ENCODE measurements at places on chromosomes 4 and X.

DNA sequence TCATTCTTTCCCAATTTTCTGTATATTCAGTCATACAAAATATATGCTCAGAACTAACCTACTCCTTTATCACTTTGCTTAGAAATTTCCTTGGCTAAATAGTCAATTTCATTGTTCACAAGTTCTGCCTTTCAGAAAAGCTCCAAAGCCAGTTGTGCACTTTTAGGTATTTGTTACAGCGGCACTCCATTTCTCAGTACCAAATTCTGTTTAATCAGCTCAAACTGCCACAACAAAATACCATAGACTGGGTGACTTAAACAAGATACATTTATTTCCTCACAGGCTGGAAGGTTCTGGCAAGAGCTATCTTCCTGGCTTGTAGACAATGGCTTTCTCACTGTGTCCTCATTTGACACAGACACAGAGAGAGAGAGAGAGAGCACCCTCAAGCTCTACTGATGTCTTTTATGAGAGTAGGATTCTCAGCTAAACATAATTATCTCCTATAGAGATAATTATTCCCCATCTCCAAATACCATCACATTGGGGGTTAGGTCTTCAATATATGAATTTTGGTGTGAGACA lies 188.8 kb upstream of the FSTL5 start:
- DNase-seq, result no peak
- no peaks in the 10 kb centered on the region for H3K4me1 ChIP-seq
- H3K27ac ChIP-seq, result no peak overlapping the region
- no peak overlapping the region for H3K4me3 ChIP-seq
- no peaks in the 10 kb centered on the region for H3K36me3 ChIP-seq

DNA sequence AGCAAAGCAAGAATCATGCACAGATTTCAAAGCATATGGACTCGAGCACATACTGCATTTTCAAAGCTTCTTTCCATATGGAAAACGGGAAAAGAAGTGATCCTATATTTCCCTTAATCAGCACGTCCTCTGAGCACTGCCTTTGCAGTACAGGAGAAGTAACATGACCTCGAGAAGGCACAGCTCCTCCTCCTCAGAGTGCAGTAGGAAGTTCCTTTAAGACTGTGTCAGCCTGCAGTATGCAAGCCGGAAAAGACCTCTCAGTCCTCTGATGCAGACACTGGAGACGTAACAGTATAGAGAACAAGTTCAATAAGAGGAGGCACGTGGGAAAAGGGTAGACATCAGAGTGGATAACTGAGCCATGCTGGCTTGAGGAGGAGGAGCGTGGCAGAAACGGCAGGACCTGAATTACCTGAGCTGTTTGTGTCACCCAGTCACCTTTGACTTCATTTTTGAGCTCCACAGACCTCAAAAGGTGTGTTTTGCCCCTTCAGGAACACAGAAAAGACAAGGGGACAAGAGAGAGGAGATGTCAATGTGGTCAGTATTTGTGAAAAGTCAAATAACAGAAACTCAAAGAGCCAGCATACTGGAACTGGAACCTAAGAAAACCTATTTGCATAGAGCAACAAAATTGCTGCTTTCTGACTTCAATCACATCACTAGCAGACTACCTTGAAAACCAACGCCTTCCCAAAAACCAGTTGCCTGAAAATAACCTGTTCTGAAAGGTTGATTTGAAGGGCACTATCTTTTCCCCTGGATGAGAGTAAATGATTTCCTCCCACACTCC lies 20.8 kb downstream of the IRF2 start:
- peak overlapping the region; percentile 25 for H3K4me3 ChIP-seq
- H3K36me3 ChIP-seq, result peaks cover 14% of the 10 kb centered on the region
- DNase-seq, result no peak

- H3K36me3 ChIP-seq, result no peaks in the 10 kb centered on the region
- no peak overlapping the region for H3K27ac ChIP-seq
- no peak overlapping the region for H3K4me3 ChIP-seq
Measured at GRCh38 chr4:119652998-119653397, 24.4 kb upstream of the PDE5A start.

DNA sequence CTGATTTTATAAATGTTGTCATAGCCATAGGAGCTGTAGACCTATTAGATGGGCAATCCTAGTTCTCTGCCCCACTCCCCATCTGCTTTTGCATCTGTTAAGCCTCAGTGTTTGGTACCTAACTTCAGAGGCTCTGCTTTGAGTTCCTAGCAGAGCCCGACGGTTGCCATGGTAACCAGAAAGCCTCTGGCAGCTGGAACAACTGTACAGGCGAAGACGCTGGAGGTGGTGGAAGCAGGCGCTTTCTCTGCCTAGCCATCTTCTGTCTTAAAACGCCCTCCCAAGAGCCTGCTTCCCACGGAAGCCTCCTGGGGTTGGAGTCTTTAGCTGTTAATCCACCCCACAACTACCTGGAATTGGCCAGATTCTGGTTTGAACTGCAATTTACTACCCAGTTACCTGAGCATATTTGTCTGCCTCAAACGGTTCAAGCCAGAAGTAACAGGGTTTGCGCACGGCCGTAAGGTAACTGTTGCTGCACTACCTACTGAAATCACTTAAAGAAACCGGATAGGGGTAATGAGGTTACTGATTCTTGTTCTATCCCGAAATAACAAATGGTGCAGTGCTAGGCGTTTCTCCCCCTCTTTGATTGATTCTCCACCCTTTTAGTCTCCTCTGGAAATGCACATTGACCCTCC lies 1.0 kb upstream of the GABRG1 start:
- H3K27me3 ChIP-seq, result peaks cover 51% of the 10 kb centered on the region
- no peak overlapping the region for H3K4me3 ChIP-seq
- no peak for DNase-seq
- no peak overlapping the region for H3K27ac ChIP-seq

DNA sequence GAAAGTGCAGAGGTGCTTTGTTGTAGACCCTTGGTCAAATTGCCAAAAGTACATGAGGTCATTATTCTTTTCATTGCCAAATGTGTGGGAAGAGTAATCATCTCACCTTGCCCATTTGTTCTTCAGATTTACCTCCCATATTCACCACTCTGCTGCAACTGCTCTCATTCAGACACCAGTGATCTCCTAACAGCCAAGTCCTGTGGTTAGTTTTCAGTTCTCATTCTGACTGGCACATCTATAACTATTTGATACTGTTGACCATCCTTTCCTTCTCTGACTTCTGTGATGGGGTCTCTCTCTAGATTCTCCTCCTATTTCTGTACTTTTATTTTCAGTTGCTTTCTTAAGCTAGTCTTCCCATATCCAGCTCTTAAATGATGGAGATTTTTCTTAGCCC lies 39.8 kb downstream of the GRIA3 start:
- no peak overlapping the region for H3K27ac ChIP-seq
- H3K36me3 ChIP-seq, result no peaks in the 10 kb centered on the region
- no peaks in the 10 kb centered on the region for H3K27me3 ChIP-seq
- H3K4me3 ChIP-seq, result no peak overlapping the region
- no peak for DNase-seq

- no peak overlapping the region for H3K27ac ChIP-seq
- H3K36me3 ChIP-seq, result no peaks in the 10 kb centered on the region
- no peak overlapping the region for H3K4me3 ChIP-seq
- H3K27me3 ChIP-seq, result no peaks in the 10 kb centered on the region
- H3K4me1 ChIP-seq, result no peaks in the 10 kb centered on the region
Measured at GRCh38 chr4:39020130-39020529, 12.1 kb downstream of the TMEM156 start.

DNA sequence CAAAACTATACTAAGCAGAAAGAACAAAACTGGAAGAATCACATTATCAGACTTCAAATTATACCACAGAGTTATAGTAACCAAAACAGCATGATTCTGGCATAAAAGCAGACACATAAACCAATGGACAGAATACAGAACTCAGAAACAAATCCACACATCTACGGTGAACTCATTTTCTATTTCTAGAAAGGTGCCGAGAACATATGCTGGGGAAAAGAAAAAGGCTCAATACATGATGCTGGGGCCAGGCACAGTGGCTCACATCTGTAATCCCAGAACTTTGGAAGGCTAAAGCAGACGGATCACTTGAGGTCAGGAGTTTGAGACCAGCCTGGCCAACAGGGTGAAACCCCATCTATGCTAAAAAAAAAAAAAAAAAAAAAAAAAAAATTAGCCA lies 52.7 kb downstream of the ATRX start:
- H3K27me3 ChIP-seq, result no peaks in the 10 kb centered on the region
- peaks cover 4% of the 10 kb centered on the region for H3K4me1 ChIP-seq
- H3K36me3 ChIP-seq, result peaks cover 13% of the 10 kb centered on the region
- H3K27ac ChIP-seq, result no peak overlapping the region
- no peak for DNase-seq
- no peak overlapping the region for H3K4me3 ChIP-seq

GRCh38 chrX:22575161-22575845 lies 302.6 kb downstream of the CBLL2 start:
- DNase-seq, result no peak
- H3K4me3 ChIP-seq, result no peak overlapping the region
- no peaks in the 10 kb centered on the region for H3K4me1 ChIP-seq
- no peaks in the 10 kb centered on the region for H3K27me3 ChIP-seq

- H3K27ac ChIP-seq, result no peak overlapping the region
- H3K4me1 ChIP-seq, result peaks cover 39% of the 10 kb centered on the region
- H3K36me3 ChIP-seq, result no peaks in the 10 kb centered on the region
- H3K27me3 ChIP-seq, result peaks cover 58% of the 10 kb centered on the region
Measured at GRCh38 chr4:98659741-98660462, 1.5 kb upstream of the TSPAN5 start.

GRCh38 chrX:15929194-15929593 lies 74.6 kb upstream of the AP1S2 start:
- peaks cover 17% of the 10 kb centered on the region for H3K27me3 ChIP-seq
- H3K27ac ChIP-seq, result peak overlapping the region; percentile 26
- no peak for DNase-seq
- no peaks in the 10 kb centered on the region for H3K36me3 ChIP-seq
- peaks cover 30% of the 10 kb centered on the region for H3K4me1 ChIP-seq

GRCh38 chr4:36278789-36279188 lies 2.6 kb upstream of the DTHD1 start:
- peaks cover 7% of the 10 kb centered on the region for H3K4me1 ChIP-seq
- no peaks in the 10 kb centered on the region for H3K36me3 ChIP-seq
- no peak overlapping the region for H3K27ac ChIP-seq
- H3K27me3 ChIP-seq, result no peaks in the 10 kb centered on the region
- no peak for DNase-seq
- H3K4me3 ChIP-seq, result no peak overlapping the region

GRCh38 chrX:9665113-9665512 lies 100.5 kb downstream of the GPR143 start:
- H3K27ac ChIP-seq, result no peak overlapping the region
- no peak overlapping the region for H3K4me3 ChIP-seq
- H3K4me1 ChIP-seq, result no peaks in the 10 kb centered on the region
- peaks cover 26% of the 10 kb centered on the region for H3K36me3 ChIP-seq
- DNase-seq, result no peak

DNA sequence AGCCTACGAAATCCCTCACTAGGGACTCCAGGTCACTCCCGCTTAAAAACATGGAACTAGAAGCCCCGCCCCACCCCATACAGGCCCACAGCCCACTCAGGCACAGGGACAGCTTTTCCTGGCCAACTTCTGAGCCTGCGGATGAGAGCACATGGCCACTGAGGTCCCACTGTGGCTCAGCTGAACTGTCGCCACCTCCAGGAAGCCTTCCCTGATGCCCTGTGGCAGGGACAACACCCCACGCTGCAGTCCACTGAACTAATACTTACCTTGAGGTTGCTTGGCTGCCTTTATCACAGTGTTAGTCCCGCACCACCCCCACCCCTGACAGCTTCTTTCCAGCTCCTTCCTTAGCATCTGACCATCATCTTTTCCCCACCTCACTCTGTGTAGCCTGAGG lies 39.3 kb upstream of the MAN2B2 start:
- H3K4me3 ChIP-seq, result no peak overlapping the region
- no peak for DNase-seq
- peaks cover 2% of the 10 kb centered on the region for H3K4me1 ChIP-seq
- H3K27ac ChIP-seq, result no peak overlapping the region
- peaks cover 21% of the 10 kb centered on the region for H3K27me3 ChIP-seq

DNA sequence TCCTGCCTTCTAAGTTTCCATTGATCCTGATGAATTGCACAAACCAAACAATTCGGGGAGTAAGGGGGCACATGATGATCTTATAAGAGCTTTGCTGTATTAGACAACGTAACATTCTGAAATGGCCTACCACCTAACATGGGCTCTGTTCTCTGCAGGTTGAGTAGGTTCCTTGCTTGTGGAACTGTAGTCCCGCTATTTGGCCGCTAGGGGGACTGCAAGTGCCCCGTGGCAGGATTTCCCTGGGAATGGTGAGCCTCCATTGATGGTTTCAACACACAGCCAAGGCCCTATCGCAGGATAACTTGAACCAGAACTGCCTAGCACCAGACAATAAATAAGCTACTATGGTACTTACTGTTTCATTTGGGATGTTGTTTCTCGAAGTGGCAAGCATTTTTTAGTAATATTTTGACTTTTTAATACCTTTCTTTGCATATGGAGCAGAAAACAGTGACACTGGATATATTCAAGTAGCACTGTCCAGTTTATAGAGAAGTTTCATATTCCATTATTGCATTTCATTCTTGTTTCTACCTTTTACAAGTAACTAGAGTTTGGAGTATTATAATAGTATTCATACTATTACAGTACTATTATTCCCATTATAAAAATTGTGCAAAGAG lies 11.9 kb downstream of the AR start:
- DNase-seq, result no peak
- H3K36me3 ChIP-seq, result no peaks in the 10 kb centered on the region
- H3K27ac ChIP-seq, result no peak overlapping the region
- H3K27me3 ChIP-seq, result no peaks in the 10 kb centered on the region

GRCh38 chr4:80184053-80184824 lies 13.1 kb upstream of the PRDM8 start:
- peak; percentile 80 for DNase-seq
- peaks cover 89% of the 10 kb centered on the region for H3K27me3 ChIP-seq
- peak overlapping the region; percentile 54 for H3K4me3 ChIP-seq
- no peaks in the 10 kb centered on the region for H3K36me3 ChIP-seq

DNA sequence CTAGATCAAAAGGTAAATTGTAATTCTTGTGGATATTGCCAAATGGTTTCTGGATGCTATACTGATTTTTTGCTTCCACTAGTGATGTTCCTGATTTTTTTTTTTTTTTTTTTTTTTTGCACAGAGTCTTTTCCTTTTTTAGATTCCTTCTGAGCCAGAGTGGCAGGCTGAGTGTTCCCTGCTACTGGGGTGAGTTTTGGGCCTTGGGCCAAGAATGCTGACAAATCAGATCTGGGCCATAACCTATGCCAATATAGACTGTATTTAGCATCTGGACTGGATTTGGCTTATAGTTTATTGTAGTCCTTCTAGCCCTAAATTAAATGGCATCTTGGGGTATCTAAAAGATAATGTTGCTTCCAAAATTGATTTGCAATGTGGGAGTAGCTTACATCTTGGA lies 52.8 kb downstream of the REPS2 start:
- H3K4me3 ChIP-seq, result no peak overlapping the region
- no peak for DNase-seq
- H3K36me3 ChIP-seq, result no peaks in the 10 kb centered on the region
- H3K27ac ChIP-seq, result no peak overlapping the region
- peaks cover 22% of the 10 kb centered on the region for H3K27me3 ChIP-seq

GRCh38 chrX:119685225-119686066 lies 7.5 kb downstream of the SEPTIN6 start:
- peaks cover 3% of the 10 kb centered on the region for H3K4me1 ChIP-seq
- no peak overlapping the region for H3K27ac ChIP-seq
- no peaks in the 10 kb centered on the region for H3K36me3 ChIP-seq
- no peaks in the 10 kb centered on the region for H3K27me3 ChIP-seq

- H3K4me1 ChIP-seq, result peaks cover 4% of the 10 kb centered on the region
- H3K27me3 ChIP-seq, result no peaks in the 10 kb centered on the region
- H3K4me3 ChIP-seq, result no peak overlapping the region
- no peak for DNase-seq
Measured at GRCh38 chr4:185361872-185362271, 33.9 kb downstream of the LRP2BP start.
